Omental fat pad (tissue), 4 donors: ENCODE measurements at places on chromosomes 12 and 14.

- DNase-seq: no peak
Measured at GRCh38 chr14:93081876-93082570, 33.7 kb downstream of the ITPK1 start.

DNA sequence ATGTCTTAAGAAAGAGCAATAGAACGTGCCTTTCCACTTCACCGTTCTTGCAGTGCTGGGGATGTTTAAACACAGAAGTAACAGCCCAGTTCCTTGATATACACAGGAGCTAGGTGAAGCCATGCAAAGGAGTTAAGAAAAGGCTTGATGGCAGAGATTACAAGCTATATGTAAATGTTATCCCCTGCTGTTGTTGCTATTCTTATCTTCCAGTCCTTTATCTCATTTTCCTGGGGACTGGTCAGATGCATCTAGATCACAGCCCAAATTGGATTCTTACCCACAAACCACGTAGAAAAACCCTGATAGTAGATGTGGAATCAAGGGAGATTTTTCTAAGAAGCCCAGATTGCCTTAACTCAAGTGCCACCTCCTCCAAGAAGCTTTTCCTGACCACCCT, 5.5 kb downstream of the ASCL1 start:
- DNase-seq: no peak

DNA sequence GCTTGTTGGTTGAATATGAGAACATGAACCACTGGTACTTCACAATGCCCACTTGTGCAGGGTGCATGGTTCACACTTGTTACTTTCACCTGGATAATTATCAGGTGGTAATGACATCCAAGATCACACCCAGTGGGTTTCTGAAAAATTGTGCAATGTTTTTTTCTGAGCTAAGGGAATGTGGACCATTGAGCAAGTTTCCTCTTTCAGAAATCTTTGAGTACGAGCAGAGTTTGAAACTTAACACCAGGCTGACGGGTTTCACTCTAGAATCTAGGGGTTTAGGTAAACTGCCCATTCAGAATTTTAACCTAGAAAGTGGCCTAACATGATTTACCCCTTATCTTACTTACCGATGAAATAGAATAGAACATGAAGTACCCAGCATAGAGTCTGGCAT, 389.6 kb downstream of the PAWR start:
- no peak for DNase-seq

DNA sequence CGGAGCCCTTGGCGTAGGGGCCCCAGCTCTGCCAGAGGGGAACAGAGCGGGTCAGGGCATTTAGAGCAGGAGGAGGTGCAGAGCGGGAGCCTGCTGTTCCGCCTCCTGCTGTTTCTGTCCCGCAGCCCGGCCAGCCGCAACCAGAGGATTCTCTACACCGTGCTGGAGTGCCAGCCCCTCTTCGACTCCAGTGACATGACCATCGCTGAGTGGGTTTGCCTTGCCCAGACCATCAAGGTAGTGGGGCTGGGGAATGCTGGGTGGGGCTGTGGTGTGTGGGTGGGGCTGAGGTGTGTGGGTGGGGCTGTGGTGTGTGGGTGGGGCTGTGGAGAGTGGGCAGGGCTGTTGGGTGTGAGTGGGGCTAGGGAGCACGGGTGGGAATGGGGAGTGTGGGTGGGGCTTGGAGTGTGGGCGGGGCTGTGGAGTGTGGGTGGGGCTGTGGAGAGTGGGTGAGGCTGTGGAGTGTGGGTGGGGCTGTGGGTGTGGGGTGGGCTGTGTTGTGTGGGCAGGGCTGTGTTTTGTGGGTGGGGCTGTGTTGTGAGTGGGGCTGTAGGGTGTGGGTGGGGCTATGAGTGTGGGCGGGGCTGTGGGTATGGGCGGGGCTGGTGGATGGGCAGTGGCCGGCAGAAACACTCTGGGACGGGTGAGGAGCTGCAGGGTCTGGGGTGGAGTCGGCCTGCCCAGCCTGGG, 8.0 kb downstream of the ASPG start:
- DNase-seq: no peak

DNA sequence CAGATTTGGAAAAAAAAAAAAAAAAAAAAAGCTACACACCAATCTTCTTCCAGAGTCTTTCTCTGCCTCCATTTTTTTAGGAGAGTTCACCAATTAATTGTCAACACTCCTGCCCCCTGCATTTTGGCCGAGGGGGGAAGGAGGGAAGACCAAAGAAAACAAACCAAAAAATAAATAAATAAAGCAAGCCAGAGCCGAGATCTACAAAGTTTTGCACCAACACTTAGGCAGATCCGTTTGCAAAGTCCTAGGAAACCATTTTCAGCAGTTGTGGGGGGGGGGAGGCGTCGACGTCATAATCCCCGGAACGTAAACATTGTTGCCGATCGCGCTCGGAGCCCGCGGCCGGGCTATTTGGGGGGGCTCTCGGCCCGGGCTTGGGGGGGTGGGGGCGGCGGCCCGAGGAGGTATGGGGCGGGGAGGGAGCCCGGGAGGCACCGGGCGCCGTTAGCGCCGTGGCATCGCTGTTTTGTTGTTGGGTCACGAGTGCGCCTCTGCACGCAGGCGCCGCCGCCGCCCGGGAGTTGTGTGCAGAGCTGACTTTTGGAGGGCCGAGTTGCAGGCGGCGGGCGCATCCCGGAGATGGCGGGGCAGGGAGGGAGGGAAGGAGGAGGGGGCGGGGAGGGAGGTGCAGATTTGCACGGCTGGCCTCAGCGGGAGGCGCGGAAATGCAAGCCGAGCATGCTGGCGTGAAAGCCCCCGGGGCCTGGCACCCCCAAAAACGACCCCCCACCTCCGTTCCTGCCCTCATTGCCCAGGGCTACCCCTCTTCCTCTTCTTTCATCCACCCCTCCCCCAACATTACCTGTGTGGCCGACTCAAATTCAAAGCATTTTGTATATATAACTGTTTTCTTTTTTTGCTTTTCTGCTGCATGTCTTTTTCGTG, 598 bp downstream of the KDM2B start:
- no peak for DNase-seq

- no peak for DNase-seq
Measured at GRCh38 chr12:109863847-109864712, 16.3 kb downstream of the GLTP start.

GRCh38 chr12:53738406-53739213, 11.4 kb upstream of the CALCOCO1 start:
- no peak for DNase-seq

- no peak for DNase-seq
Measured at GRCh38 chr14:58659846-58660245, 22.1 kb downstream of the DACT1 start.

DNA sequence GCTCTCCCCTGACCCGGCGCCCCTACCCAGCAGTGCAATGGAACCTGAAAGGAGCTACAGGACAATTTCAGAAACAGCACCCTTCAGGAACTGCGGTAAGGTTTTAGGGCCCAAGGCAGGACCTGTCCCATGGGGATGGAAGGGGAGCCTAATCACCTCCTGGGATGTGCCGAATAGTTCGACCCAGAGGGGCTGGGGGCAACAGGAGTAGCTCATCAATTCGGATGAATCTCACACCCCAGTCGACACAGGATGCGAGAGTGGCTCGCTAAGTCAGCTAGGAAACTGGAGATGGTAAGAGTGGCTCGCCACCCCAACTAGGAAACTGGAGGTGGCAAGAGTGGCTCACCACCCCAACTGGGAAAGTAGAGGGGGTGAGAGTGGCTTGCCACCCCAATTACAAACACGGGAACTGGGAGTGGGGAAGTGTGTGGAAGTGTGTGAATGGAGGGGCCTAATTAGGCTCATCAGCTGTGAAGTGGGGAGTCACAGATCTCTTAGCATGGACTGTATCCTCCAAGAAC, 57.1 kb downstream of the DHRS2 start:
- DNase-seq: no peak

DNA sequence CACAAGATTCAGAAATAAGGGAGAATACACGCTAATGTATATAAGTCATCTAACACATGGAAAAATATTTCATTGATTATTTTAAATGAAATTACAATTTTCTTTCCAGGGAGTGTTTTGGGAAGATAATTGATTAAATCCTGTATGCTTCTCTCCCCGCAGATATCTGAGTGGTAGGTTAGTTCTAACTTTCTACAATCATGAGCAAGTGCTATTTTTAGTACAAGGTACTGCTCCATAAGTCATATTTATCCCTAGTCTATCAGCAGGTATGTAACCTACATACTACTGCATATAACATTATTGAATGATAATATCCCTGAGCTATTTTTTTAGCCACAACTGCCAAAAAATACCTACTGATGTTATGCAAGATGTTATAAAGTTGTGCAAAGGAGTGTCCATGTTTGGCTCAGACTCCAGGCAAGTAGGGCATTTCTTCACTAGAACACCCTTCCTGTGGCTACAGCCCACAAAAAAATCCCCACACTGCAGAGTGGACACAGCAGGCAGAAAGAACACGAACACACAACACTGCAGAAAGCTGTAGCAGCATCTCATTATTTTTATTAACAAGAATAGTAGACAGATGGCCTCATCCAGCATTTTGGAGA, 87.0 kb downstream of the SEC23A start:
- no peak for DNase-seq

DNA sequence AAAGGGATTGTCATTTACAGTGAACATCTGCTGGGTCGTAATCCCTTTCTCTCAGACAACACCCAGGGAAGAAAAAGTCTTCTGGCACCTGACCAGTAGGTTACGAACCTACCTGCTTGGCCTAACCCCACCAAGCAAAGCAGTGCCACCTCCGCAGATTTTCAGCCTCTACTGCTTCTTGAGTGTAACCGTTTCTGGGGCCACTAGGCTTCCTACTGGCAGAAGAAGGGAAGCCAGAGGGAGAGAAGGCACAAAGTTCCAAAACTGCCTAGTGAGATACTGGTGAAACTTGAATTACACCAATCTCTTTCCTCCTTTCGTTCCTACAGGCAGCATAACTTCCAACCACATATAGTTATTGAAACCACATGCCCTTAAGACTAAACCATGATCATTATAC, 383.6 kb downstream of the BCAT1 start:
- DNase-seq: no peak

- DNase-seq: no peak
Measured at GRCh38 chr12:10448236-10448635, 4.9 kb downstream of the KLRC1 start.

- no peak for DNase-seq
Measured at GRCh38 chr12:11812586-11813437, 163.3 kb downstream of the ETV6 start.

DNA sequence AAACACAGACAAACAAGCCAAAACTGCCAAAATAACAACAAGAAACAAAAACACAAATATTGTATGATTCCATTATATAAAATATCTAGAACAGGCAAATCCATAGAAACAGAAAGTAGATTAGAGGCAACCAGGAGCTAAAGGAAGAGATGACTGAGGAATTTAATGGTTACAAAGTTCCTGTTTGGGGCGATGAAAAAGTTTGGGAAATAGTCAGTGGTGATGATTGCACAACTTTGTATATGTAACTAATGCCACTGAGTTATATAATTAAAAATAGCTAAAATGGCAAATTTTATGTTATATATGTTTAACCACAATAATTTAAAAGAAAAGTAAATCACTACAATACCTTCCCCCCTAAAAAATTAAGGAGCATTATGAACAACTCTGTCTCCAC, 24.5 kb downstream of the GNPTAB start:
- no peak for DNase-seq

DNA sequence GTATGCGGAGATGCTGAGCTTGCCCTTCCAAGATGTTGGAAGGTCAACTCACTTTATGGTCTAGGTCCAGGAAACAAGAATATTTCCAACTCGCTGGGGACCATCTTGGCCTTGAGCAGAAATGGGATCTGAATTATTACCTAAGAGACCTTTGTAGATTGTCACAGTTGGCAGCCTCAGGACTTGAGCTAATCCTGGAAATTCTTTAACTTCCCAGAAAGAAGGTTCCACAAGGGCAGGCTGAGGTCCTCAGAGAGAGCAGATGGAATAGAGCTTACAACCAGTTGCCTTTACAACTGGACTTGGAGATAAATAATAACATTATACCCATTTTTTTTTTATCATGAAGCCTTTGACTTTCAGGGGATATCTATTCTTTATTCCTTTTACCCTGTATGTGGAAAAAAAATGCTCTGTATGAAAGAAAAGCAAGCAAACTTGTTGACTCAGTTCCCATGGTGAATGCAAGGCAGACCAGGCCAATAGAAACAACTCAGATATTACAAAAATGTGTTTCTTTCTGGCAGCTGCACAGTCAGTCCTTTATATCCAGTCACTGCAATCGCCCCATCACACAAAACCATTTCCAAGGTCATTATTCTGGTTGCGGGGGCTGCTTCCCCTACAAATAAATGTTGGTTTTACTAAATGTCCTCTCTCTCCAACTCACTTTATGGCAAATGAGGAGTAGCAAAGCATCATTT, 401.4 kb downstream of the ZFP36L1 start:
- DNase-seq: no peak

DNA sequence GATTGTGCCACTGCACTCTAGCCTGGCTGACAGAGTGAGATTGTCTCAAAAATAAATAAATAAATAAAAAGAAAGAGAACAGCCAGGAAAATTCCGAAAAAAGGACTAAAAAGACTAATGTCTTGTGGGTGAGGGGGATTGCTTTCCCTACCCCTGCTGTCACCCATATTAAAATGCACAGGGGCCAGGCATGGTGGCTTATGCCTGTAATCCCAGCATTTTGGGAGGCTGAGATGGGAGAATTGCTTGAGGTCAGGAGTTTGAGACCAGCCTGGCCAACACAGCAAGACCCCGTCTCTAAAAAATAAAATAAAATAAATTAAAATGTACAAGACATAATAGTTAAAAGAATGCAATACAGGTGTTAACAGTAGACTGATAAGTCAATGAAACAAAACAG, 6.1 kb downstream of the DHRS1 start:
- no peak for DNase-seq

DNA sequence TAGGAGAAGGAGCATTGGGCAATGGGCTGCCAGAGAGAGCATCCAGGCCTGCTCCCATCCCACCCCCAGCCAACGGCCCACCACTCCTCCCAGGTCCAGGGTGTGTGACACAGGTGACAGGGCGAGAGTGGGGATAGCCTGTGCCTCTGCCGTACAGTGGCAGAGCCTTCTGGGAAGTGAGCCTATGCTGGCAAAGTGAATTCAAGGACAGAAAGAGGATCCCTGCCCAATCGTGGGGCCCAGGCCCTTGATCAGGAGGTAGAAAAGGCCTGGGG, 553 bp upstream of the KRT79 start:
- DNase-seq: no peak

GRCh38 chr12:96170328-96170727, 23.8 kb upstream of the ELK3 start:
- DNase-seq: no peak
